Hypothalamus (tissue), 51 donors: ENCODE measurements at places on chromosomes 16 and 17.

DNA sequence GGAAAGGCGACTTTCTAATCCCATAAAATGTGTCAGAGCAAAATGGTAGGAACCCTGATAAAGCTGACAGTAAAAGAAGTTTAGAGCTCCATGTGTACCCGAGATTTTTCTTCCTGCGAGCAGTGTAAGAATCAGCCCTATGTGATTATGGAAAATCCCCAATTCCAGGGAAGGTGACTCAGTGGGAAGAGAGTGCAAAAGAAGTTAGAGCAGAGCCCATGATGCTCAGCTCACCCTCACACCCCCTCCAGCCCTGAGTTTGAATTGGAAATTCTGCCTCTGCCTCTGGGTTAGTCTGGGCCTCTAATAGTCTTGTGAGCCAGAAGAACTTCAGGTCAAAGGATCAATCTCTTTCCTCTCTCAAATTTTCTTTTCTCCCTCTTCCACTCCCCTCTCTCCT is 12.5 kb downstream of the C17orf78 start:
- DNase-seq, result no peak

DNA sequence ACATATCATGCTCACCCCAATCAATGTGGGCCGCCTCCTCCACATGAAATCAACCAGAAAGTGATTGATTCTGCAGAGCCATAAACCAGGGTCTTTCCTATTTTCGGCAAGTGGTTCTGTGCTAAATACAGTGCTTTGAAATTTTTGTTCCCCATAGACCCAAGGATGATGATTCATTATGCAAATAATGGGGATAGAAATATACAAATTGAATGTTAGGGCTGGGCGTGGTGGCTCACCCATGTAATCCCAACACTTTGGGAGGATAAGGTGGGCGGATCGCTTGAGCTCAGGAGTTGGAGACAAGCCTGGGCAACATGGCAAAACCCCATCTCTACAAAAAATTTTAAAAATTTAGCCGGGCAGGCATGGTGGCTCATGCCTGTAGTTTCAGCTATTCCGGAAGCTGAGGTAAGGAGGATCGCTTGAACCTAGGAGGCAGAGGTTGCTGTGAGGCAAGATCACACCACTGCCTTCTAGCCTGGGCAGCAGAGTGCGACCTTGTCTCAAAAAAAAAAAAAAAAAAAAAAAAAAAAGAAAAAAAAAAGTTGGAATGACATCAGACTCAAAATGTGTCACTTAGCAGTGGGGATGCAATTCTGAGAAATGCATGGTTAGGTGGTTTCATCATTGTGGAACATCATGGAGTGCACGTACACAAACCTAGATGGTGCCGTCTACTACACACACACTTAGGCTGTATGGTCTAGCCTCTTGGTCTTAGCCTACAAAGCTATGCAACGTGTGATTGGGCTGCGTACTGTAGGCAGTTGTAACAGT is 581.7 kb downstream of the MAF start:
- no peak for DNase-seq

DNA sequence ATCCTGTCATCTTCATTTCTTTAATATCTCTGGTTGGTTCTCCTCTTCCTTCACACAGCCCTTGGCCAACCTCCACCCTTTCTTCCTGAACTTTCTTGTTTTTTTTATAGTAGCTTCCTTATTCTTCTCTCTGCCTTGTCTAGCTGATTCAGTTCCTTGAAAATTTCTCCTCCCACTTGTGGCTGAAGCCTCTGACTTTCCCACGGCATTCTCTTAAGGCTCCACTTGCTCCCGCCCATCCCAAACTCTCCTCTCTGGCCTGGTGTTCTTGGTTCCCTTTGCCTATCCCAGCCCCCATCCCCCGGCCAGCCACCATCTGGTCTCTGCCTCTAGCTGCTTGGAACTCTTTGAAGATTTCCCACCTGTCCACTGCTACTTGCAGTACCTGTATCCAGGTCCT is 29.1 kb downstream of the NLRP1 start:
- no peak for DNase-seq

DNA sequence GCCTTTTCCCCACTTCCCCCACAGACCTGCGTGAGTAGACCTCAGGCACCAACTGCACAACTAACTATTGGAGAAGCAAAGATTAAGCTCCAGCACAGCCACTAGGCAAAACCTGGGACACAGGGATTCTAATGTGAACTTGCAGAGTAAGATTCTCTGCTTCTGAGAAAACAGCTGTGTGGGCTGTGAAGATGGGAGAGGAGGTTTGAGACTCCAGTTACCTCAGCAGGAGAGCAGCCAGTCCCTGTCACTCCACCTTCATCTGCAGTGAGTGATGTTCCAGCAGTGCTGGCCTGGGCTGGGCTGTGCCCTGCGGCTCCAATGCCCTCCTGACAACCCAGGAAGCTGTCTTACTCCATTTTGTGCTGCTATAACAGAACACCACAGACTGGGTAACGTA is 18.0 kb upstream of the ABAT start:
- no peak for DNase-seq

DNA sequence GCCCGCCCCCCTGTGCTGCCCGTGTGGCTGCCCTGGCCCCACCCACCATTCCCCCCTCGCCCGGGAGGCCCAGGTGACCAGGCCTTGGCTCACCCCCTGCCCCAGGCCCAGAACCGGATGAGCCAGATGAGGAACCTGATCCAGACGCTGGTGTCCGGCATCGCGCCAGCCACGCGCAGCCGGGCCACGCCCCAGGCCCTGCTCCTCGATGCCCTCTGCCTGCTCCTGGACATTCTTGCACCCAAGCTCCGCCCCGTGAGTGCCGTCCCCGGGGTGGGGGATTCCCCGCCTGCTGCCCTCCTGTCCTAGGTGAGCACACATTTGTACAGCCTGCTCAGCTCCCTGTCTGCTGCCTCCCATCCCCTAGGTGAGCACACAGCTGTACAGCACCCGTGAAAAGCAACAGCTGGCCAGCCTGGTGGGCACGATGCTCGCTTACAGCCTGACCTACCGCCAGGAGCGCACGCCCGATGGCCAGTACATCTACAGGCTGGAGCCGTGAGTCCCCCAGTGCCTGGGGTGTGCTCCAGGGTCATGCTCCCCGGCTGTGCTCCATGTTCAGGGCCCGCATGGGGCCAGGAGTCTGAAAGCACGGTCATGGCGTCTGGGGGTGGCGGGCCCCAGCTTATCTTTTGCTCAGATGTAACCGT is 4.8 kb downstream of the GNG13 start:
- no peak for DNase-seq

DNA sequence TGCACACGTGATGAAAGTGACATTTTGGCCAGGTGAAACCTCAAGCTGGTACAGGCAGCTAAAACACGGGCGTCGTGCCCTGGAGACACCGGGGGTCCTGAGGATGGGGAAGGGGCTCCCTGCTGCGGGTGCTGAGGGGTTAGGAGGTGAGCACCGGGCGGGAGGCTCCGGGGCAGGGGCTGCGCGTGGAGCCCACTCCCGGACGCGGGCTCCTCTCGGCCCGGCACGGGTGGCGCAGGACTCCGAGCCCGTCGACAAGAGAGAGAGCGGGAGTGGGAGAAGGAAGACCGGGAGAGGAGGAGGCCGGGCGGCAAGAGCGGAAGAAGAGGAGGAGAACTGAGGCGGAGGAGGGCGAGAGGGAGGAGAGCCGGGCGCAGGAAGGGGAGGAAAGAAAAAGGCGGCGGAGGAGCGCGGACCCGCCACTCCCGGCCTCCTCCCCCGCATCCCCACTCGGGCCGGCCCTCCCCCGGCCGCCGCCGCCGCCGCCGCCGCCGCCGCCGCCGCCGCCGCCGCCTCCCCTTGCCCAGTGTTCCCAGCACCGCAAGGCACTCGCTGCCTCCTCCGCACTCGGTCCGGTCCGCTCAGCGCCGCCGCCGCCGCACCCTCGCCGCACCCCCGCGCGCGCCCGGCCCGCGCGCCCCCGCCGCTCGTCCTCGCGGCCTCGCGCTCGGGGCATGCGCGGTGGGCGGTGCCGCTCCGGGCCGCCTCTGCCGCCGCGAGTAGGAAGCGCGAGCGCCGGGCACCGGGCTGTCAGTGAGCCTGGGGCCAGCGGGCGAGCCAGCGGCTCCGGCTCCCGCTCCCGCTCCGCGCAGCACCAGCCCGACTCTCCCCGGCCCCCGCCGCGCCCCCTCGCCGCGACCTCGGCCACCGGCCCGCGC is at the start of gene PRKCA:
Gene PRKCA (plus strand): TSS at position 750 of the 878 bp plus-strand sequence.
- DNase-seq, result peak; percentile 26
